ENCODE measurements at places on chromosomes 12 and 14.

DNA sequence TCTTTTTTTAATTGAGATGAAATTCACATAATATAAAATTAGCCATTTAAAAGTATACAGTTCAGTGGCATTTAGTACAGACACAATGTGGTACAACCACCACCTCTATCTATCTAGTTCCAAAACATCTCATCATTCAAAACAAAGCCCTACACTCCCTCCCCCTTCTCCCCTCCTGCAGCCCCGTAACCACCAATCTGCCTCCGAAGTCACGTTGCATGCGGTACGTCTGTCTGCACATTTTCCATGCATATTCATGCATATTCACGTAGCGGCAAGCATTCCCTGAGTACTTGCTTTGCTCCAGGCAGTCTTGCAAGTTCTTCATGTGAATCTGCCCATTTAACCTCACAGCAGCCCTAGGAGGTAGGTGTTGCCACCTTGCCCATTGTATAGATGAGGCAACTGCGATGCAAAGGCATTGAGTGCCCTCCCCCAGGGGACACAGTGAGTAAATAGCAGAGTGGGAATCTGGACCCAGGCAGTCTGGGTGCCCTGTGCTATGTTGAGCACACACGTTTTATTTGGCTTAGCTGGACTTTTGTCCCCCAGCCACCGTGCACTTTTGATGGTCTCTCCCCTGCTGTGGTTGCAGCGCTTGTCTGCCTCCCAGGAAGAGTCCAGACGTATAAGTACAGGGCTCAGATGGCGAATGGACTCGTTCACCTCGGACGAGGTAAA, 43.4 kb downstream of the RIN3 start:
- no peak for DNase-seq

GRCh38 chr14:102212845-102213244, 73.1 kb downstream of the WDR20 start:
- no peak for DNase-seq

- DNase-seq, result no peak
These were observed 119.9 kb upstream of the MGAT4C start for GRCh38 chr12:86376052-86376451.

GRCh38 chr12:2555487-2556082, 239.2 kb upstream of the FKBP4 start:
- peak; percentile 92 for DNase-seq

- no peak for DNase-seq
These were observed 19.8 kb upstream of the ZNF740 start for GRCh38 chr12:53160673-53161072.

- DNase-seq, result no peak
These were observed 337.4 kb upstream of the RGS6 start for GRCh38 chr14:71594821-71595220.

- DNase-seq, result no peak
These were observed 8.0 kb downstream of the ASCL1 start for GRCh38 chr12:102965281-102966155.

DNA sequence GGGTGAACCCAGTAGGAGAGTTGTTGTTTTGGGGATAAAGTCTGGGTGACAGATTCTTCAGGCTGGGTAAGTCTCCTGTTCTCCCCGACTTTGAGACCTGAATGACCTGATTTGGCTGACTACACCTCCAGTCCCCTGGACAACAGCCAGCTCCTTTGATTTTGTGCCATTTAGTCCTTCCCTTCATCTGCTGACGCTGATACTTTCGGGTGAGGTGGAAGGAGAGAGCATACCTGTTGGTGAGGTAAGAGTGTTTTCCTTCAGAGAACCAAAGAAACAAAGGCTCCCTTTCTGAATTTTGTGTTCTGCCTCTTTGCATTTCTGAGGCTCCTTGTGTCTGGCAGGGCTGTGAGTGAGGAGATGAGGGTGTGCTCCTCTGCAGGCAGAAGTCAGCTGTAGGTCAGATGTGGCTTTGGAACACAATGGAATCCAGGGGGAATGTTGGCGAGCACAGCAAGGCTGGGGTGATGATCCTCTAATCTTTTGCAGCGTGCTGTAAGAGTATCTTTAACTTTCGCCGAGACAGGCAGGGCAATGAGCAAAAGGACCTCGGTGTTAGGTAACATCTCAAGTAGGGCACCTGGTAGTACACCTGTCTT, 12.1 kb downstream of the ETV6 start:
- DNase-seq, result no peak

- peak; percentile 39 for DNase-seq
These were observed 7.5 kb upstream of the SERPINA5 start for GRCh38 chr14:94573475-94574277.

GRCh38 chr14:105483300-105484068, 3.2 kb upstream of the CRIP1 start:
- DNase-seq, result no peak

DNA sequence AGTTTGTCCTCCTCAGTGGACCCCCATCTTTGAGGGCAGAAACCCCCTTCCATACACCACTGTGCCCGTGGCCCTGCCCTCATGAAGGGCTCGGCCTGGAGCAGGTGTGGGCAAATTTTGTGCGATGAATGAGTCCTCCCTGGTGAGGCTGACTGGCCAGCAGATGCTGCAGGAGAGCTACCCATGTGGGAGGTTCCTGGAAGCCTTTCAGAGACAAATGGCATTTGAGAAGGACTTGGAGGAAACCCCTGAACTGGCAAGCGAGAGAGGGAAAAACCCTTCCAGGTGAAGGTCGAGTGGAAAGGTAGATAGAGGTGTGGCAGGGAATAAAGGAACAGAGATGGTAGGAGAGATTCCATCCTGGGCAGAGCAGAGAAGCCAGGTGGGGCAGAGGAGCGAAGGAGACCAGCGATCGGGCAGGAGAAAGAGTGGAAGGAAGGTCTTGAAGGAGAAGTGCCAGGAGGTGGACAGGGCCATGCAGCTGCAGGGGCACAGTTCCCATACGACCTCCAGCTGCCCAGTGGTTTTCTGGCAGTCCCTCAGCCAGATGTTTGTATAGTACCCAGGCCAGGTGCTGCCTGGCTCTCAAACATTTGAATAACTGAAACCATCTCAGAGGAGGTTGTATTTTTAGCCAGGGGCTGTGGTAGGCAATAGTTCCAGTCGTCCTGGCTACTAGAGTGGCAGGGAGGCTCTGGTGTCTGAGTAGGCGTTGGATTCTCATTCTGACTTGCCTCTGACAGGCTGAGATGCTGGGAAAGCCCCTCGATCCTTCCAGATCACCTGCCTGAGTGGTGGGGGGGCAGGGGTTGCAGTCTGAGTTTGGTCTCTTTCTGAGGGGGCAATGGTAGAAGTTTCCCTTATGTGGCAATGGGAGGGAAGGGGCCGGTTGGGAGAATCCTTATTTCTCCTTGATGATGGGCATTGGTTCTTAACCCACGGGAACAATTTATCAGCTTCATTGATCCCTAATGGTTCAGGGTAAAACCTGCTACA, 40.1 kb downstream of the FBXL14 start:
- DNase-seq, result no peak

- no peak for DNase-seq
These were observed 503 bp downstream of the HOXC12 start for GRCh38 chr12:53955036-53955775.

- no peak for DNase-seq
These were observed 158.0 kb downstream of the PIK3C2G start for GRCh38 chr12:18419311-18419710.

DNA sequence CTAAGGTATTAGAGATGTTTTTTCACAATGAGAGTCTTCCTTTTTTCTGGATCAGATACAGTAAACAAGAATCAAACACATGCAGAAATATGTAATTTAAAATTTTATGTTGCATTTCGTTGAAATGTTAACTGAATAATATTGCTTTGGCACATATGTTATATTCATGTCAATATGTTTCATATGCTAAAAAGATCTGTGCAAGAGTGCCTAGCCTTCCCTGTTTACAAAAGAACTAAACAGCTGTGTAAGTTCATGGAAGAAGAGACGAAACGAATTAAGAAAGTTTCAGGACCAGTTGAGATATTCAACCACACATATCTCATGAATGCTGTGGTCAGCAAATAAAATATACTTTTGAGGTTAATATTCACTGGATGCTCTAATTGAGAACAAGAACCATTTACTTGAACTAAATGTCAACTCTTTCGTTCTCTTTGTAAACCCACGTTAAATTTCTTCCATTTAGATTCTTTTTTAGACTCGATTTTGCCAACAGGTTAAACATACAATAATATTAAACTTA, 289.5 kb downstream of the FOXG1 start:
- DNase-seq, result no peak

DNA sequence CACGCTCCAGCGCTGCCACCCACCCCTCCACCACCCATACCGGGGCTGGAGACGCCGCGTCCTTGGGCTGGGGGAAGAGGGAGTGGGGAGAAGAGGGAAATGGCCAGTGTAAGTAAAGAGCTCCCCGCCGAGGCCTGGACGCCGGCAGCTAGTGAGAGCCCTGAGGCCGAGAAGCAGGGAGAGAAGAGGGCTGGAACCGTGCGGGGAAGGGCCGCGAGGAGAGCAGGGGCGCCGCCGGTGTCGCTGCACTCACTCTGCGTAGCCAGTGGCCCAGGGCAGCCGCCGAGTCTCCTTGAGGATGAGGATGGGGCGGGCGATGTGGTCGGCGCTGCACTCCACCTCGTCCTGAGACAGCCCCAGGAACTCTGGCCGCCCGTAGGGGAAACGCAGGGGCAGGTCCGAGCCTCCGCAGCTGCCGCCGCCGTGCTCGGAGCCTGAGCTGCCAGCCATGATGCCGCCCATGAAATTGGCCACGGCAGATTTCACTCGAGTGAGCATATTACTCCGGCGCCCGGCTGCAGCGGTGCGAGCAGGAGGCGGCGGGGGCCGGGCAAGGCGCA, 631 bp downstream of the PPM1H start:
- no peak for DNase-seq

DNA sequence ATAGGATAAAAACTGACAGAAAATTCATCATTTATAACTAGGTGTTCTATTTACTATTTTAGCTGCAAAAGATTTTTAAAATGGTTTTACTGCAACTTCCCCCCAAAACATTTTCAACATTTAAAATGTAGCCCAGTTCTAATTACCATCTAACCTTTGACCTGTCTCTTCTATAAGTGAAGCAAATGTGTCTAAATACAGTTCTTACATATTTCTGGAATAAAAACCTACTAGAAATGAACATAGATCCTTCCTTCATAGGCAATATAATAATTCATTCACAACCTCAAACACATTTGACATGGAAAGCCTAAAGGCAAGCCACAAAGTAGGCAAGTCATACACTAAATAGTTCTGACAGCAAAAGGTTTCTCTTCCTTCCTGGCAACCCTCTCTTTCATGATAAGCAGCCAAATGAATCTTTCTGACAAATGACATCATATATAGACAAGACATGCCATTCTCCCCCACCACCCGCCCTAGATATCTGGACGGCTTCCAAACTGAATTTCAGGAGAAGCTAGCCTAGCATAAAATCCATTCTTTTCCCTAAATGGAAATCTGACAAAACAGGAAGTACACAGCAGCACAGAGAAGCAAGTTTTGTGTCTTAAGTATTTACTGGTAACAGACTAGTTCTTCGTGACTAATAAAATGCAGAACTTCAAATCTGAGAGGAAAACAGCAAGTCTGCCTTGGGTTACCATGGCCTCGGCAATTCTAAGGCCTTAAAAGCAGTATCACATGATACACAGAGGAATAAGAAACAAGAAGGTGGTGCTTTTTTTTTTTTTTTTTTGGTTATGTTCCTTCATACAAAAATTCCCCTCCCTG, 17.2 kb upstream of the ARID4A start:
- DNase-seq, result peak; percentile 12

GRCh38 chr12:109776624-109777023, 56.6 kb downstream of the TRPV4 start:
- peak; percentile 81 for DNase-seq

GRCh38 chr12:18837505-18837904, 99.6 kb downstream of the CAPZA3 start:
- DNase-seq, result no peak

GRCh38 chr12:63005382-63005781, 70.4 kb upstream of the PPM1H start:
- no peak for DNase-seq

DNA sequence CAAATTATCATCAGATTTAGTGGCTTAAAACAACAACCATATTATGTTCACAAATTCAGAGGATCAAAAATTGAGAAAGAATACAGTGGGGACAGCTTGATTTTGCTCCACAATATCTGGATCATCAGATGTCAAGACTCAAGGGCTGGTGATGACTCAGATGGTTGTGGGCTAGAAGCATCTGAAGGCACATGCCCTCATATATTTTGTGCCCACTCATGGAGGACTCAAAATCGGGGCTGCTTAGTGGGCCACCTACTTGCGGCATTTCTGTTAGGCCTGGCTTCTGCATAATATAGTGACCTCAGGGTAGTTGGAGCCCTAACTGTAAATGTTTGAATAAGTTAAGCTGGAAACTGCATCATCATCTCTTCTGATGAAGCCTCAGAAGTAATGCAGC, 584.5 kb downstream of the SLC16A7 start:
- DNase-seq, result no peak

DNA sequence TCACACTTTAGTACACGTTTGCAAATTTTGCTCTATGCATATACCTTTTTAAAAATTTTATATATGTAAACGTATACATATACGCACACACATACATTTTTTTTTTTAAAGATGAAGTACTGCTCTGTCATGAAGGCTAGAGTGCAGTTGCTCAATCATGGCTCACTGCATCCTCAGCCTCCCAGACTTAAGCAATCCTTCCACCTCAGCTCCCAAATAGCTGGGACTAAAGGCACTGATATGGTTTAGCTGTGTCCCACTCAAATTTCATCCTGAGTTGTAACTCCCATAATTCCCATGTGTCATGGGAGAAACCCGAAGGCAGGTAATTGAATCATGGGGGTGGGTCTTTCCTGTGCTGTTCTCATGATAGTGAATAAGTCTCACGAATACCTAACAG, 220.8 kb upstream of the CAND1 start:
- DNase-seq, result no peak

DNA sequence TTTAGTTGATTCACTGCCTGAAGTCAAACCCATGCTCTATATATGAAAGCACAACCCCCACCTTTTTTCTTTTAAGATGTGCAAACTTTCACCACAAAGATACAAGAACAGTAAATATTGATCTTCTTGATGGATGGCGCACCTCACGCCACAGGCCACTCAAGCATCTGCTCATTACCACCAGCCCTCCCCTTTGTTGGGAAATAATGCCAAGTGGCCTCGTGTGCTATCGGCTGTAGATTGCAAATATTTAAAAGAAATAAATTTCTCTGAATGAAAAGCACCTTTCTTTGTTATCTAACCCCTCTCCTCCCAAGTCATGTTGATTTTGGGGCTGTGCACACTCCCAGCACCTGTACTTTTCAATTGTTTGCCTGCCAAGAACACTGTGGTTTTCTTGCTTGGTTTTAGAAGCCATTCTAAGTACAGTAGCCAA, 122.7 kb downstream of the C12orf42 start:
- no peak for DNase-seq

GRCh38 chr14:83664389-83664788, 1865.6 kb upstream of the FLRT2 start:
- DNase-seq, result no peak

- no peak for DNase-seq
These were observed 128.1 kb upstream of the C14orf180 start for GRCh38 chr14:104451474-104451873.

- DNase-seq, result no peak
These were observed 53.8 kb downstream of the SLC35F4 start for GRCh38 chr14:57811998-57812546.

GRCh38 chr14:49659526-49660455, 24.7 kb upstream of the DNAAF2 start:
- DNase-seq, result no peak

GRCh38 chr14:97539884-97540283, 742.7 kb downstream of the VRK1 start:
- DNase-seq, result no peak
